ENCODE measurements at places on chromosomes 1 and 21.

DNA sequence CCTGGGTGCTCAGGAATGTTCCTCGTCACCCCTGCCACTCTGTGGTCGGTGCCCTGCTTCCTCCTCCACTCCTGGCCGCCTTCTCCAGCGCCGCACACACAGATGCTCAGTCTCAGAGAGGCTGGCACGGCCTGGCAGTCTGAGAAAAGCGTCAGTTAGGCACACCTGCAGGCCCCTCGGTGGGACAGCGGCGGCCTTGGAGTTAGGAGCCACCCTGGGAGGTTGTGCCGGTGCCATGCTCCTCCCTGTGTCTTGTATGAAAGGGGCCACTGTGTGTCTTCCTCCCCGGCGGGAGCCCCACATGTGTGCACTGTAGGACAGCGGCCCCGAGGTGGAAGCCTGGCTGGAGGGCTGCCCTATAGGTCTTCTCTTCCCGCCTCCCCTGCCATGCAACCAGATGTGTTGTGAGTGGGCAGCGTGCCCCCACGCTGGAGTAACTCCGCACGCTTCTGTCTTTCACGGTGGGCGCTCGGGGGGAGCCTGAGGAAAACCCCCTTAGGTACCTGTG is 145.2 kb downstream of the PGBD5 start:
- no peak for DNase-seq

- DNase-seq: no peak
These were observed 20.5 kb upstream of the MYBPHL start for GRCh38 chr1:109327285-109327684.

GRCh38 chr1:42686418-42686817 is 4.2 kb downstream of the YBX1 start:
- no peak for DNase-seq

- no peak for DNase-seq
These were observed 10.2 kb downstream of the RHOC start for GRCh38 chr1:112696578-112697314.

DNA sequence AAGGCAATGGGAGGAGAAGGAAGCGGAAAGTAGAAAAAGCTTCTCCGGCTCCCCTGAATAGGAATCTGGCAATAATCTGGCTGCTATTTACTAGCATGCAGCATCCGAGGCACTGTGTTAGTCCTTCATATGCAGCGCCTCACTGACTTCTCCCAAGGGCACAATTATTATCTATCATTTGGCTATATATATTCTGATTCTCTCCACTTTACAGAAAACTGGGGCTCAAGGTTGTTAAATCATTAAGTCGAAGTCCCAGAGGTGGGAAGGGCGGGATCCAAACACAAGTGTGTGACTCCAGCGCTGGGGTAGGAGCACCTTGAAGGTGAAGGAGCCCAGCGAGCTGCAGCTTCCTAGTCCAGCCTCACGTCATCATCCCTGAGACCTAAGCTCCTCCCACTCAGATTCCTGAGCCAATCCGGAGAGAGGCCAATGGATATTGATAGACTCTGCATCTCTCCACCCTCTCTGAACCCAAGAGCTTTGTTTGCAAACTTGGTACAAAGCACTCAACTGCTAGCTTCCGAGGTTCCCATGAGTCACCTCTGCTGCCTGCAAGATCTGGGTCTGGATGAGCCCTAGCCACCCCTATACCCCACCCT is 16.6 kb upstream of the EYA3 start:
- peak; percentile 79 for DNase-seq

- DNase-seq: no peak
These were observed 119.1 kb upstream of the C1orf21 start for GRCh38 chr1:184267747-184268146.

GRCh38 chr21:46125846-46126301 is 28.0 kb downstream of the COL6A2 start:
- DNase-seq: no peak

DNA sequence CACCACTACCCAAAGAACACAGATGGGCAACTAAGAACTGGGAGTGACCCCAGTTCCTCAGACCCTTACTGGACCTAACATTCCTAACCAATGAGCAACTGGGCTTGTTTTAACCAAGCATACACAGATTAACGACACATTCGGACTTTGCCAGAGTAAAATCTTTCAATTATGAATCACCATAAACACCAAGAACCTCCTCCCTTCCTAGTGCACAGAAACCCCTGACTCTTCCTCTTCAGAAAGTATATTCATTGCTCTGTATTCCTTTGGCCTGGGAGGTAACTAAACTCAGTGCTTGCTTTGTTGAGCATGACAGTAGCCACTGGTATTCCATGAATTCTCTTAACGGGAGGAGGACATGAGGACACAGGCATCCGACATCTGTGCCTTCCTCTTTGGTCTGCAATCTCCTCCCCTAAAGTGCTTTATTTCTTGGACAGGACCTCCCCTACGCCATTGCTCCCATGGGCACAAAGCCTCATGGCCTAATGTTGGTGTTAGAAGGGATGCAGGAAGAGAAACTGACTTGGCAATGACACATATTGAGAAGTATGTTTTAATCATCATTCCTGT is 42.7 kb downstream of the SEC16B start:
- DNase-seq: no peak

GRCh38 chr1:109917051-109917767 is 6.6 kb downstream of the CSF1 start:
- DNase-seq: no peak

GRCh38 chr1:218211241-218211640 is 73.9 kb upstream of the RRP15 start:
- DNase-seq: no peak

DNA sequence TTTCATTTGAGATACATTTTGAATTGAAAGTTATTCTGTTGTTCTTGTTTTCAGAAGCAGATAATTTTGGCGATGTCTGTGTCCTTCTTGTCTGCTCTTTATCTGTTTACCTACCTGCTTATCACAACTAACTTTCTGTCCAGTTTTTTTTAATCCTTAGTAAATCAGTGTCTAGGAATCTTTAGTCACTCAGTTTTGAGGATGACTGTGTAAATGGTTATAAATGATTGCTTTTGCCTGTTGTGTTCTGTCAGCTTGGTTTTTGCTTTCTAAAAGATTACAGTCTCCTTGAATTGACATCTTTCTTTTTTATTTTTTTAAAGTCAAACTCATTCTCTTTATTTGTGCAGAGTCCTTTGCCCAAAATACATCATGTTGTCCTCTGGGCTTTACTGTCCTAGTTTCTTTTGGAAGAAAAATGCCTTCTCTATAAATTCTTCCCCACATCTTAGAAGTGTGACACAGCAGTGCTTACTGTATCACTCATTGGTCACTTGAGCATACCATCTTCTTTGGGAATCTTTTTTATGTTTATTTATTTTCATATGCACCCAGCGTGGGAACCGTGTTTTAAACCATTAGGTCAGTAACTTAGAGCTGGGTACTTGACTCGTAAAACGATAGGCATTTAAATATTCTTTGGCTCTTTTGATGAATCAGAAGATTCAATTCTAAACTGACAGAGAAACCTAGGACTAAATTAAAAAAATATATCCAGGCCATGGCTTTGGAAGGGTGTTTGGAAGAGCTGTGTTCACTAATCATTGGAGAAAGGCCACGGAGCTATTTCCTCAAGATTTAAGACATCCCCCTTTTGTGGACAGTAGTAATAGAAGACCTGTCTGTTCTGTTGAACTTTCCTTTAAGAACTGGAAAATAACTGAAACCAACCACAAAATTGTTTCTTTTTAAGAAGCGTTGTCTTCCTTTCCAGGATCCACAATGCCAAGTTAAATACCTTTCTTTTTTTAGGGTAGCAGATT is 20.9 kb downstream of the LAMC1 start:
- no peak for DNase-seq

DNA sequence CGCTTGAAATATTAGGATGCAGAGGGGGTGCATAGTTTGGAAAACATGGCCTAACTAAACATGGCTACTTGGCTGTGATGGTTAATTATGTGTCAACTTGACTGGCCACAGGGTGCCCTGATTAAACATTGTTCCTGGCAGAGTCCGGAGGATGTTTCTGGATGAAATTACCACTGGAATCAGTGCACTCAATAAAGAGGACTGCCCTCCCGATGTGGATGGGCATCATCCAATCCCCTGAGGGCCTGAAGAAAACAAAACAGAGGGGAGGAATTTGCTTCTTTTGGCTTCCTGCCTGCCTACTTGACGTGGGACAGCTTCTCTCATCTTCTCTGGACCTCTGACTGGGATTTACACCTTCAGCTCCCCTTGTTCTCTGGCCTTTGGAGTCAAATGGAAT is 79.1 kb upstream of the KCNE2 start:
- DNase-seq: no peak
